ENCODE measurements at places on chromosomes 7 and 10. TPM values are rescaled to one million over a fixed set of nuclear protein-coding genes. Genes with fewer than 3 reads are reported as not detected.

The OR6B1 gene
- not detected for total RNA-seq

The STEAP1B gene
- not detected for total RNA-seq

The WNT8B gene
- total RNA-seq: not detected

The PLEKHS1 gene
- total RNA-seq: 0.07 TPM

The PTN gene
- total RNA-seq: not detected

The PIP gene
- 0.28 TPM for total RNA-seq

The GNGT1 gene
- not detected for total RNA-seq

The ARMC3 gene
- 0.45 TPM for total RNA-seq

The TLX1 gene
- not detected for total RNA-seq

The LIPJ gene
- total RNA-seq: not detected

The CARD11 gene
- total RNA-seq: 1.8 TPM

The FXYD4 gene
- not detected for total RNA-seq

The ENKUR gene
- total RNA-seq: not detected

The CDC14C gene
- not detected for total RNA-seq

The ADAP1 gene
- total RNA-seq: 4.0 TPM

The FOXP2 gene
- total RNA-seq: not detected

The NEURL1 gene
- total RNA-seq: 0.18 TPM

The NEUROG3 gene
- not detected for total RNA-seq

The EMX2 gene
- total RNA-seq: not detected

The SYNPO2L gene
- not detected for total RNA-seq

The BMPER gene
- total RNA-seq: 6.3 TPM

The CAV2 gene
- total RNA-seq: 177 TPM
